ENCODE measurements at places on chromosomes 5 and 9. TPM values are rescaled to one million over a fixed set of nuclear protein-coding genes. Genes with fewer than 3 reads are reported as not detected.
A peak's percentile ranks its signal among the peaks of the same experiment; 100 is the strongest.

CDKN2B-AS1 gene
- total RNA-seq, result 1.0 TPM

MAMDC4 gene
- total RNA-seq, result 1.3 TPM

IL3 gene
- not detected for total RNA-seq

EEIG1 gene
- total RNA-seq, result 108 TPM

BASP1 gene
- total RNA-seq, result 4.9 TPM

LECT2 gene
- not detected for total RNA-seq

WWC1 gene
- 18.5 TPM for total RNA-seq

CD72 gene
- total RNA-seq, result 0.52 TPM

C9orf152 gene
- 0.60 TPM for total RNA-seq

GRCh38 chr5:74631081-74631953 lies 9.2 kb downstream of the ENC1 start:
- ATAC-seq, result peak; percentile 42

GRCh38 chr5:174514983-174515394 lies 209.4 kb upstream of the MSX2 start:
- peak; percentile 37 for ATAC-seq

DNA sequence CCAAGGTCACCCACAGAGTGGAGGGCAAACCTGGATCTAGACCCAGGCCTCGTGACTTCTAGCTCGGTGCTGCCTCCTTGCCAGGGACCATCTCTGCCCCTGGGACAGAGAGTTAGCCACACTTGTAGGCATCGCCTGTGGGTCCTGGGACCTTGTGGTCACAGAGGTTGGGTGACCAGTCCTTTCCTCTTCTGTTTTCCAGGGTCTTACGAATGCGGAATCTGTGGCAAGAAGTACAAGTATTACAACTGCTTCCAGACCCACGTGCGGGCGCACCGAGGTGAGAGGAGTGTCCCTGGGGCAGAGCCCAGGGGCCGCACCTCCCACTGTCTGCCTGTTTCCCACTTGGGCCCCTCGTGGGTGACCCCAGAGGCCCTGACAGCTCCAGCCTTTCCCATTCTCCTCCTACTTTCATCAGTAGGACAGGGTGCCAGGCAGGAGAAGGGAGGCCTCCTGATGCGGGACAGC lies 76.3 kb downstream of the AMBP start:
- ATAC-seq, result no peak

GRCh38 chr5:109223531-109223930 lies 186.2 kb downstream of the PJA2 start:
- ATAC-seq, result no peak

- ATAC-seq, result no peak
Measured at GRCh38 chr5:33291216-33292000, 149.4 kb upstream of the TARS1 start.

DNA sequence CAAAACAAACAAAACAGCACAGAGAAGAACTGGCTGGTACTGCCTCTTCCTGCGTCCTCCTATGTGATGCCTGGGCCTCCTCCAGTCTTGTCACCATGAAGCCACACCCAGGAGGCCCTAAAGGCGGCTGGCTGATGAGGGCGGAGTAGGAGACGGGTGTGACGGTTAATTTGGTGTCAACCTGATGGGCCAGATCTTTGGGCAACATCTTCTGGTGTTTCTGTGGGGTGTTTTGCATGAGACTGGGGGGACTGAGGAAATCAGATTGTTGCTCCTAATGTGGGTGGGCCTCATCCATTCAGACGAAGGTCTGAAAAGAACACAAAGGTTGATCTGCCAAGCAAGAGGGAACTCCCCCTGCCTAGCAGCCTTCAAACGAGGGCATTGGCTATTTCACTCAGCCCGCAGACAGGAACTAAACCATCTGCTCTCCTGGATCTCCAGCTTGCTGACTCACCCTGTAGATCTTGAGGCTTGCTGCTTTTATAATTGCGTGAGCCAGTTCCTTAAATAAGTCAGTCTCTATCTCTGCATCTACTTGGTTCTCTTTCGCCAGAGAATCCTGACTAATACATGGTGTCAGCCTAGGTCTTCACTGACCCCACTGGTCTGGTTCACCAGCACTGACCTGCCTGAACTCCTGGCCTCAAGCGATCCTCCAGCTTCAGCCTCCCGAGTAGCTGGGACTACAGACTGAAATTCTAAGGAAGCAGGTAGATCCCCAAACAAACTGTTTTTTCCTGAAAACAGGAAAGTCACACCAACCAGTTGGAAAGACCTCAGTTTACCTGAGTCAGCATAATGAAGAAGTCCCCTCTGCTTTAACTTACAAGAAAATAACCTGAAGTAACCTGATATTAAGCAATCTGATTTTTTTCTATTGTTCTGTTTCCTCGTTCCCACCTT lies 12.8 kb upstream of the ZFP62 start:
- ATAC-seq, result peak; percentile 69

GRCh38 chr5:94870511-94871183 lies 252.2 kb downstream of the SLF1 start:
- no peak for ATAC-seq

DNA sequence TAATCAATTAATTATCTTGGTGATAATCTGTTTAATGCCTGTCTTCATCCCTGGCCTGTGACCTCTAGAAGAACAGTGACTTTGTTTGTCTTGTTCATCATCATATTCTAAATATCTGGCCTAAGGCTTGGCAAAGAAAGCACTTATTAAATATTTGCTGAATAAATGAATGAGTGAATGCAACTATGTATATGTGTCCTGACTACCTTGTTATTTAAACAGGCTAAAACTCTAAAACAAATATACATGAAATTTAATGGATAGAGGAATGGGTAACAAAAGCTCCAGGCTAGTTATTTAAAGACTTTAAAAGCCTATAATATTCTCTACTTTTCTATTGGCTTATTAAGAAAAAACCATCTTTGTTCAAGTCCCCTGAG lies 91.7 kb upstream of the CER1 start:
- no peak for ATAC-seq

GRCh38 chr5:54186108-54186507 lies 124.3 kb downstream of the ARL15 start:
- ATAC-seq, result no peak

DNA sequence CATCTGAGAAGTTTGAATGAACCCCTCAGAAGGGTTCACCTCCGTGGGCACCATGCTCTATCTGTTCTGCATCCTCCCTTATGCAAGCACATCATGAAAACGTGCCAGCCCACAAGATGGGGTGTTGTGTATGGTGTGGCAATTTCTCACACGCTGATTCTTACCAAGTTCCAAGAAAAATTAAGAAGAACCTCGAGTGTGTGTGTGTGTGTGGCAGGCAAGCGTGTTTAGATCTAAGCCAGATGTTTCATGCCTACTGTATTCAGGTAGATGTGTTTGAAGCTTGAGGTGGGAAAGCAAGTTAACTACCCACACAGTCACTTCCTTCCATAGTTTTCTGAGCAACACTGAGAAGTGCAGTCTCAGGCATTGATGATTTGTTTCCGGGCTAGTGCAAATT lies 77.7 kb upstream of the GNA14 start:
- no peak for ATAC-seq

DNA sequence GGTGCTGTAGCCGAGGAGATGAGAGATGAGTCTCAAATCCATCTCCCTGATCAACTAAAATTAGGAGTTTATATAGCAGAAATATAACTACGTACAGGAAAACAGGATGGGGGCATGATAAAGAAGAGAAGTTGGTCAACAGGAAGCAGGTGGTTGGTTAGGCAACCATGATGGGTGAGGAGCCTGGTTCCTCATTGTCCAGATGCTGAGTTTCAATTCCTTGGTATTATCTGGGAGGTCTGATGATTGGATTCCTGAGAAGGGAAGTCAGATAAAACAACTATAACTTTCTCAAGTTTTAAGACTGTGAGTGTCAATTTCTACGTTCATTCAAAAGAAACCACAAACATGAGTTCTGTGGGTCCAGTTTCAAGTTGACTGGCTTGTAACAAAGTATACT lies 323.9 kb downstream of the MTRR start:
- no peak for ATAC-seq

GRCh38 chr5:175124251-175124813 lies 319.6 kb downstream of the DRD1 start:
- no peak for ATAC-seq

- ATAC-seq, result no peak
Measured at GRCh38 chr5:151672516-151672915, 14.2 kb downstream of the SPARC start.

DNA sequence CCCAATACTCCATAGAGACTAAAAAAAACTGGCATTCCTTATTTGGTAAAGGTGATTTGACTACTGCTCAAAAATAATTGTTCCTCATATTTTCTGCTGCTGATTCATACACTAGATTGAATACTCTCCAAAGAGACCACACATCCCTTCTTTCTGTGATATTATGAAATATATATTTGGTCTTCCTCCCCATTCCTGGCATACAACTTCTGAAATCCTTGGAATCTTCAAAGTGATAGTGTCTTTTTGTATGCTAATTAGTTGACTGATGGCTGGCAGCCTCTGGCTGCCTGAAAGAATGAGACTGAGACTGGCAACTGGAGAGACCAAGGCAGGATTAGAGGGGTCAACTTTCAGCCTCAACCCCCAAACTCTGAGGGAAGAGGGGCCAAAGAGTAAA lies 348.0 kb upstream of the RFX3 start:
- ATAC-seq, result no peak

DNA sequence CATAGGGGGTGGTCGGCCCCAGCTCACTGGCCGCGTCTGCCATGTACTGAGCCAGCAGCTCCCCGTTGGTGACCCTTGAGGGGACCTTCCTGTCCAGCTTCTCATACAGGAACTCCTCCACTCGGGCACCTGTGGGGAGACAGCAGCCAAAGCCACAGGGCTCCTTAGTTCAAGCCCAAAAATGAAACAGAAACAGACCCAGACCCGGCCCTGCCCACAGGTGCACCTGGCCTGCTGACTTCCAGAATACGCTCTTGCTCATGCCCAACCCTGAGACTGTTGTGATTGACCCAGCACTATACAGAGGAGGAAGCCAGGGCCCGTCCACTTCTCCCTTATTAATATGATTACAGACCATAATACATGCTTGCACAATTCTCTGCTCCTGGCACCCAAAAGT lies 7.0 kb downstream of the SH3GLB2 start:
- peak; percentile 27 for ATAC-seq

- ATAC-seq, result no peak
Measured at GRCh38 chr9:35436933-35437332, 53.0 kb upstream of the RUSC2 start.

DNA sequence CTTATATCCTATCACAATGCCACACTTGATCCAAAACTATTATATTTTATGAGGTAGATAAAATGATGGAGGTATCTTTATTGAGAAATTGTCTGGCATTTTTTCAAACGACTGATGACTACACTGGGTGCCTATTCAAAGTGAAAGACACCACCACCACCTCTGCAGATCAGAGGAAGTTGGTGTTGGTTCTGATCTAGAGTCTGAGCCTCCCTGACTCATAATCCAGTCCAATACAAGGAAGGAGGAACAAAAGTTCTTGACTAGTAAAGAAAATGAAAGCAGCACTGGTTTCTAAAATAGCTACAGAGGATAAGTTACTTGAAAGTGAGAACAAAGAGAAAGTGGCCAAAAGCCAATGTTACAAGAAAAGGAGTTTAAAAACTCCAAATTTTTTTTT lies 139.9 kb downstream of the RFX3 start:
- ATAC-seq, result no peak

- ATAC-seq, result no peak
Measured at GRCh38 chr5:53642061-53642460, 81.6 kb downstream of the NDUFS4 start.

- no peak for ATAC-seq
Measured at GRCh38 chr9:121274851-121275250, 6.9 kb downstream of the GSN start.

GRCh38 chr9:76926324-76926741 lies 20.4 kb upstream of the PRUNE2 start:
- no peak for ATAC-seq

DNA sequence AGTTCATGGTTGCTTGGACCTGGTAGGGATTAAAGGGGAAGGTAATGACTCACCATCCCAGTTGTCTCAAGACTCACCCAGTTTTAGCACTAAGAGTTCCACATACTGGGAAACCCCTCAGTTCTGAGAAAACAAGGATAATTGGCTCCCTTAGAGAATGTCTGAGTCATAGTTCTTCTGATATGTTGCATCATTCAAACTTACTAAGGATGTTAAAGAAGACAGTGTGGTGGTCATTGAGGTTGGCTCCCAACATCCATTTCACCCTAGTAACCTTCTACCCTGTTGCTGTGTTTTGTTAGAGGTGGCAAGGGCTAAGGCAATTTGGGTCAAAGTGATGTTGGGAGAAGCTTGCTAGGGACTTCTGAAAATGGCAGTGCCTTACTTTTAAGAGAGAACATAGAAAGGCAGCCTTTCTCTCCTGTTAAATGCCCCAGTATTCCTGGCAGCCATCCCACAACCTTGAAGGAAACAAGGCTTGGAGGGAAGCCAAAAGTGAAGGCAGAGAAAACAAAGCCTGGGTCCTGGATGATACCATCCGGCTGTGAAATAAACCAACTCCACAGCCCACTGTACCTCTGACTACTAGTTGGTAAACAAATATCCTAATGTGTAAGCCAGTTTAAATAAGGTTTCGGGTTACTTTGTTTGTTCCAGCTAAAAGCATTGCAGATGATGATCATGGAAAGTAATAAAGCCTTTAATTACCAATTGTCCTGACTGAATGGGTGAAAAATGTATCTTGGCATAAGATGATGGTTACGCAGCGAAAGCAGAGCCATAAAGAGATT lies 80.4 kb upstream of the ADAMTSL1 start:
- ATAC-seq, result peak; percentile 98

DNA sequence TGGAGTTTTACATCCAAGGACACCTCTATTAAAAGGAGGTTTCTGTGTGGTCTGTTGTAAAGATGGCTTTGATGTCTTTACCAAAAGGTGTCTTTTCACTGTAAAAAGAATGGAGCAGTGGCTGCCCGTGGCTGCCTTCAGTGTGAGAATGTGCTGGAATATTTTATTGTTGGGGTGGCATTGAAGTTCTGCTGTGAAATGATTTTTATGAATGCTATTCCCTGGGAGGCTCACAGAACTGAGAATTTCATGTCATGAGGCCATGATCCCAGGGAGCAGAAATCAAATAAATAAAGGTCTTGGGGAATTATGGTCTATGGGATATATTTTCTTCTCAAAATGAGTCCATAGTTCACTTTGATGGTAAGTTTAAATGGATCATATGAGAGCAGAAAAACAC lies 425.2 kb upstream of the ZNF608 start:
- ATAC-seq, result no peak

GRCh38 chr9:112065806-112066606 lies 109.1 kb downstream of the SUSD1 start:
- ATAC-seq, result peak; percentile 81

DNA sequence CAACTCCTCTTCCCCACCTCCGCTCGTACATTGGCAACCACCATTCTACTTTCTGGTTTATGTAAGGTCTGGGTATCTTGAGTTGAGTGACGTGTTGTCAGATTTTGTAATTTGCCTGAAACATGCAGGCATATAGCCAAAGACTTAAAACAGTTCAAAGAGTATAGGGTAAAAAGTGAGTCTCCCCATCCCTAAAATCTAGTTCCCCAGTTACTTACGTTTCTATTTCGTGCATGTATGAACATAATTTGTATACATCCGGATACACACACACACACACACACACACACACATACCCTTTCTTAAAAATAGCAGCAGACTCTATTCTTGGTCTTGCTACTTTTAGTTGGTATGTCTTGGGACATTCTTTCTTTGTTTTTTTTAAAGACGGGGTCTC lies 915 bp downstream of the HSDL2 start:
- ATAC-seq, result no peak
